ENCODE measurements at places on chromosomes 12 and 14. TPM values are rescaled to one million over a fixed set of nuclear protein-coding genes. Genes with fewer than 3 reads are reported as not detected.
A peak's percentile ranks its signal among the peaks of the same experiment; 100 is the strongest.

INHBC gene
- not detected for polyA plus RNA-seq

TGM1 gene
- 1.4 TPM for polyA plus RNA-seq

- DNase-seq, result peak; percentile 51
Observed at GRCh38 chr12:124542021-124542949, 25.1 kb downstream of the NCOR2 start.

ABCD2 gene
- not detected for polyA plus RNA-seq

- DNase-seq, result no peak
Observed at GRCh38 chr12:71164568-71165197, 6.9 kb upstream of the TSPAN8 start.

DNA sequence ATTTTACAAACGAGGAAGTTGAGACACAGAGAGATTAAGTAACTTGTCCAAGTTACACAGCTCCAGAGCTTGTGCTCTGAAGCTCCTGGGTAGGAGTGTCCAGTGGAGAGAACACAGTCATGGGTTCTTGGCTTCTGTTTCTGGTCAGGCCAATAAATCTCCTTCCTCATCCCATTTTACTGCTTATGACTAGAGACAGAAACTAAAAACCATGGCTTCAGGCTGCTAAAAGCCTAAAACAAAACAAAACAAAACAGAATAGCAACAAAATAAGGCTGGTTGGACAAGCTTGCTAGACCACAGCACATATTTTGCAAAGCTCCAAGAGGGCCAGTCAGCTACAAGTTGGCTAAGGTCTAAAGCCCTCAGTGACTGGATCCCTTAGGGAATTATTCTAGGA lies 49.8 kb downstream of the PTGER2 start:
- no peak for DNase-seq

DNA sequence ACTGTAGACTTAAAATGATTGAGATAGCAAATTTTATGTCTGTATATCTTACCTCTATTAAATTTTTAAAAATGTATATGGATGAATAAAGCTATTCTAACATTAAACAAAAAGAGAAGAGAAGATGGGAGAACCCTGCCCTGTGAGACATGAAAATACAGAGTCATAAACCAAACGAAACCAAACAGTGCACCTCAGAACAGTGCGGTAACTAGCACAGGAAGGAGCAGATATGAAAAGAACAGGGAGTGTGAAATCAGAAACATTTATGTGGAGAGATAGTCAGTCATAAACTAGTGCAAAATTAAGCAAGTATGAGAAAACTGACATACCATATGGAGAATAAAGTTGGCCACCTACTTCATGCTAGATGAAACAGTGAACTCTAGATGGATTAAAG lies 135.1 kb downstream of the ERC1 start:
- no peak for DNase-seq

DNA sequence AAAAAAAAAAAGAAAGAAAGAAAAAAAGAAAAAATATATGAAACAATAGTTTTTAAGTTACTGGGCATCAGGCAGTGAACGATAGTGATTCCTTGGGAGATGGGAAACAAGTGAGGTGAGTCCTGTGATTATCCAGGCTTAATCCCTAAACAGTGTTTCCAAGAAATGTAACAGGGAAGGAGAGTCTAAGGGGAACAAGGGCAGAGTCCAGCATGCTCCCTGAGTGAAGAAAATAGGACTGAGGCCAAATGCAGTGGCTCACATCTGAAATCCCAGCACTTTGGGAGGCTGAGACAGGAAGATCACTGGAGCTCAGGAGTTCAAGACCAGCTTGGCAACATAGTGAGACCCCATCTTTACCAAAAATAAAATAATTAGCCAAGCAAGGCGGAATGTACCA lies 40.7 kb downstream of the R3HDM2 start:
- DNase-seq, result no peak

DNA sequence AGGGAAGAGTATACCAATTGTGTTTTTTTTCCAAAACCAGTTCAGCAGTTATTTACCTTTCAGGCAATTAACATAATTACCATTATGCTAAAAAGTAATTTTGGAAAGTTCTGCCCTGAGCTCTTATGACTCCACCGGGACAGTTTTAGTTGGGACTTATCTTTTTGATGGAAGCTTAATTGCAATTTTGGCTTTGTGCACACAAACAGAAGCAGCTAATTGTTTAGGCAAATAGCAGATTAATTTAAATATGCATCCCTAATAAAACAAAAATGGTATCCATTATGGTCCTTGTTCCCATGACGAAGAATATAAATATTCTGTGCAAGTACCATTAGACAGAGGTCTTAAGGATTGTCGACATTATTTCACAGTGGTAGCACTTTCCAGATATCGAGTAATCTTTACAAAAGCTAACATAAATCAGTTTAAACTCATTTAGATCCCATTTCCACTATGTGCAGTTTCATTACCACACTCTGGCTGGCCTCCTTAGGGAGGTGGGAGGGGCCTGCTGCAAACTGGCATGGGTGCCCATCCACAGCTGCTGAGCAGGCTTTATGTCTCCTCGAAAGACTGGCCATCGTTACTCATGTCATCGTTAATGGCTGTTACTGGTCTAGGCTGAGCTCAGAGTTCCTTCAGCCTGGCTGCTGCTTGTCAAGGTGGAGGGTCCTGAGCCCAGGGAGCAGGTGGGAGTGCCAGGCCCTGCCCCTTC lies 68.2 kb downstream of the FBXW8 start:
- DNase-seq, result no peak

RD3L gene
- polyA plus RNA-seq, result not detected

SHMT2 gene
- 150 TPM for polyA plus RNA-seq

GRCh38 chr12:64781280-64782190 lies 22.3 kb upstream of the GNS start:
- DNase-seq, result no peak

DNA sequence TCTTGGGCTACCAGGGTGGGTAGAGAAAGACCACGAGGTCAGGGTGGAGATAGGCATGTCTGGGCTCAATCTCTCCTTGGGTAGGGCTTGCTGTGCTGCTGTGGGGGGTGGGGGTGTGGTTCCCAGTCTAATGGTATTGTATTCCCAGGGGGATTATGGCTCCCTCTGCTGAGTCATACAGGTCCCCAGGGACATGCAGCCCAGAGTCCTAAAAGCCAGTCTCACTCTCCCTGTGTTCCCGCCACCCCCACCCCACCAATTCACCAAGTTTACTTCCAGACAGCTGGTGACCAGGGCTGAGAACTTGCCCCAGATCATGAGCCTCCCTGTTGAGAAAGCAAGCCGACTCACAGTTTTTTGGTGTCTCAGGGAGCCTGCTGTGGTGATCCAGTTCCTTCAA lies 367.6 kb downstream of the C12orf75 start:
- DNase-seq, result no peak

RNF212B gene
- polyA plus RNA-seq, result not detected

APPL2 gene
- polyA plus RNA-seq, result 21.7 TPM

- DNase-seq, result no peak
Observed at GRCh38 chr12:49230176-49230804, 34.6 kb upstream of the TUBA1C start.

ERH gene
- polyA plus RNA-seq, result 588 TPM

P2RX2 gene
- not detected for polyA plus RNA-seq

GRCh38 chr14:44449680-44450079 lies 57.4 kb downstream of the FSCB start:
- no peak for DNase-seq

DNA sequence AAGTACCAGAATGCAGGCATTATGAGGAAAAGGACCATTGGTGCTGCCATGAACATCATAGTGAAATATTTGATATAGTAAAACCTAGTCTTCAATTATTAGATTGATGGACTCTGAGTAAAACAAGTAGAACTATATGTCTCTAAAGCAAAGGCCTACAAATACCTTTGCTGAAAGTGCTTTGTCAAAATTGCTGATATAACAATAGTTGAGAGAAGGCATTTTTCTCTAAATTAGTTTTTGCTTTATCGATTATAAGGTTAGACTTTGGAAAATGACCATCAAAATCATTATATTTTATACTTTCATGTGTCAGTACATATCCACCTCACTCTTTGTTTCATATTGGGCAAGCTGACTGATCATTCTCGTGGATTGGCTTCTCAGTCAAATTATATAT lies 836.0 kb upstream of the FBXO33 start:
- no peak for DNase-seq

DNA sequence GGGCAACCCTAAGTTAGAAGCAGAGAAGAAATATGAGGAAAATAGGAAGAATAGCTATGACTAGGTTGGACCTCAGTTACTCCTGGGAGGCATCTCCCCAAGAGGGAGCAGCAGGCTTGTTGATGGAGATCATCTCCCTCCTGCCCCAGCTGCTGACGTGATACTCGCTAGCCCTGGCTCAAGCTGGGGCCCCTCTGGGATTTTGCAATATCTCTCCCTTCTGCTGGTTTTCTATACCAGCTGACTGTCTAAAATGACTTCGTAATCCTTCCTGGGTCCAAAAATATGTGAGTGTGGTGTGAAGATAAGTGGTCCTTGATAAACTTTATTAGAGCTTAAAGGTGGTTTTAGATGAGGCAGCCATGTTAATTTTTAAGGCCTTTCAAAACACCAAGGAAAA lies 4.5 kb upstream of the HECTD4 start:
- DNase-seq, result no peak

HOXC12 gene
- not detected for polyA plus RNA-seq

DNA sequence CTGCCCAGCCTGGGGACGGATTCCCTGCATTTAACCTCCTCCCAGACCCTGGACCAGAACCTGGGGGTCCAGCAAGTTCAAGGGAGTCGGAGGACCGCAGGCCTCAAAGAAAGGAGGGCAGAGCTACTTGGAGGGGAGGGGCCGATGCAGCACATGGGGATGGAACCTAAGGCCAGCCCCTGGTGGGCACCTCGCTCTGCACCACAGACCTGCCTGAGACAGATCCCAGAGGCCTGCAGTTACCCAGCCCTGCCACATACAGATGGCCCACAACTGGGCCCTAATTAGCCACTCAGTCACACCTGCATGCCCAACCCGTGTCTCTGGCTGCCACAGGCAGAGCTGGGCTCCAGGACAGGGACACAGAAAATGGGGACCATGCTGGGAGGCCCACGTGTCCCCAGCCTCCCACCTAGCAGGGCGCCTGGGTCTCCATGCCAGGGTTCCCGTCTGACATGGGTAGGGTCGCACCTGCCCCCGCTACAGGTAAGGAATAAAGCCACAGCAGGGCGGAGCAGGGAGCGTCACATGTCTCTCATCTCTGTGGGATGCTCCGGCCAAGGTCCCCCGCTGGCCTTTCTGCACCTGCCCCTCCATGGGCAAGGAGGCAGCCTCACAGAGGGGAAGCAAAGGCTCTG lies 16.7 kb downstream of the AKT1 start:
- no peak for DNase-seq

- DNase-seq, result no peak
Observed at GRCh38 chr14:74980731-74981461, 21.8 kb upstream of the EIF2B2 start.

DNA sequence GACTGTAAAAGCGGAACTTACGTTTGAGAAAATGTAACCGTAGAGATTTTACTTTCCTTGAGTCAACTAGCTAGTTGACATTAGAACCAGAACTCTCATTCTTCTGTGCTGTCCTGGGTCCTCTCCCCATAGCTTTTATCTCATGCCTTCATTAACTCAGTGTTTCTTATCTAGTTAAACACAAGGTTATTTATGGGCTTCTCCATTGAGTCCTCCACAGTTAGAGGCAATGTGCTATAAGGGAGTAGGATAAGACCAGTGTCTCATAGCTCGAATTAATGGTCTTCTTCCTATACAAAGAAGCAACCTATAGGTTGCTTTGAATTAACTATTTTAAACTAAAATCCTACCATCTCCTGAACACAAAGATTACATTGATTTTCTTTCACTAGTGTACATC lies 129.8 kb downstream of the ACSS3 start:
- no peak for DNase-seq

VRTN gene
- not detected for polyA plus RNA-seq

LRRC43 gene
- not detected for polyA plus RNA-seq

GRCh38 chr14:90599748-90600507 lies 203.1 kb downstream of the CALM1 start:
- DNase-seq, result no peak

DNA sequence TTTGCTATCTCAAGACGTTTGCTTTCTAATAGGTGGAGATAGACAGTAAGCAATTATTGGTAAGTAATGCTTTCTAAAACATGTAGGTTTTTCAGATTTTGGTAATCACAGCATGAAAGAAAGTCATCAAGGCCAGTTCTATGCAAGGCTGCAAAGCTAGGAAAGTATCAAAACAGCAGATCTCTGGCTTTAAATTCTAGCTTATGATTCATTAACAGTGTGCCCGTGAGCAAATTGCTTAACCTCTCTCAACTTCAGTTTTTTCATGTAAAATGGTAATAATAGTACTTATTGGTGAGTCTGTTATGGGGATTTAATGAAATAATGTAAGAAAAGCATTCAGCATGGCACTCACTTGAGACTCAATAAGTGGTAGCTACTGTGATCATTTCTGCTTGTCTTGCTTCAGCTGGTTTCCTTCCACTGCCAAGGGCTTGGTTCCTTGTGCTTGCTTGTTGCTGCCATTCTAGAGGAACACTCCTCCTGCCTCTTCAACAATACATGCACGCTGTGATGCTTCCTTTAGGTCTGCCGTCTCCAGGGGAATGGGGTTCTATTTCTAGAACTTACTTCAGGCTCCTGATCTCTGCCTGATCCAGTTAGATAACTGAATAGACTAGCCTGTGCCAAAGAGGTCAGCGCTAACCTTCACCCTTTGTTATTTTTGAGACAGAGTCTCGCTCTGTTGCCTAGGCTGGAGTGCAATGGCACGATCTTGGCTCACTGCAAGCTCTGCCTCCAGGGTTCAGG lies 88.4 kb downstream of the CAND1 start:
- no peak for DNase-seq

DNA sequence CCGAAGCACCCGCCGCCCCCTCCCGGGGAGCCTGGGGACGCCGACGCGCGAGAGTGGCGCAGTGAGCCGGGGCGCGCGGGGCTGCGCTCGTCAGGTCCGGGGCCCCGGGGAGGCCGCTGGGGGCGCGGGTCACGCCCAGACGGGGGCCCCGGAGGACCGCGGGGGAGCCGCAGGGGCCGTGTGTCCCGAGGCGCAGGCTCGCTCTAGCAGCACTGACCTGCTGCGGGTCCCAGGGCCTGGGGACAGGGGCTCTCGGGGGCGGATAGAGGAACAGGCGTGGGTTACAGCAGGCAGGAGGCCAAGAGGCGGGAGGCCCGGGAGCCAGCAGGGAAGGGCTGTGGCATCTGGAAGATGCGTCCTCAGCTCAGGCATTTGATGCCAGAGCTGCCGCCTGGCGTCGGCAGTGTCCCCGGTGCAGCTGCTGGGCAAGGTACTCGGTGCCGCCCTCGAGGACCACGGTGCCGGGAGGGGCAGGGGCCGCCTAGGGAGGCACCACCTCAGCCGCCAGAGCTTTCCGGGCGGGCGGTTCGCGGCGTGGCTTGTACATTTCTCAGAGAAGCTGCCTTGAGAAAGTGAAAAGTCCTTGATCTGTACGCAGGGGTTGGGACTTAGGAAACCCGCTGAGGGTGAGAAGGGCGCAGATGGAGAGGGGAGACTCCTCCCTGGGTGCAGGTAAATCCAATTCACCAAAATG lies 1.2 kb downstream of the WNT5B start:
- DNase-seq, result peak; percentile 37

DIO2 gene
- polyA plus RNA-seq, result 93.7 TPM
